Endothelial cell (in vitro differentiated cells): ENCODE measurements at places on chromosomes 11 and 22.
A peak's percentile ranks its signal among the peaks of the same experiment; 100 is the strongest.

GRCh38 chr11:123473941-123474677 lies 44.0 kb downstream of the GRAMD1B start:
- no peak for DNase-seq

- DNase-seq, result no peak
Observed at GRCh38 chr22:20610243-20610686, 102.9 kb downstream of the MED15 start.

GRCh38 chr11:67278939-67279588 lies 10.0 kb upstream of the ANKRD13D start:
- DNase-seq, result no peak

- peak; percentile 94 for DNase-seq
Observed at GRCh38 chr22:23767673-23768548, at the start of gene CHCHD10. CHCHD10 (minus strand) TSS chr22:23767972; CDS start chr22:23767874, 98 bp downstream.
